DND-41 (cell line): ENCODE measurements at places on chromosomes 2 and 18.

DNA sequence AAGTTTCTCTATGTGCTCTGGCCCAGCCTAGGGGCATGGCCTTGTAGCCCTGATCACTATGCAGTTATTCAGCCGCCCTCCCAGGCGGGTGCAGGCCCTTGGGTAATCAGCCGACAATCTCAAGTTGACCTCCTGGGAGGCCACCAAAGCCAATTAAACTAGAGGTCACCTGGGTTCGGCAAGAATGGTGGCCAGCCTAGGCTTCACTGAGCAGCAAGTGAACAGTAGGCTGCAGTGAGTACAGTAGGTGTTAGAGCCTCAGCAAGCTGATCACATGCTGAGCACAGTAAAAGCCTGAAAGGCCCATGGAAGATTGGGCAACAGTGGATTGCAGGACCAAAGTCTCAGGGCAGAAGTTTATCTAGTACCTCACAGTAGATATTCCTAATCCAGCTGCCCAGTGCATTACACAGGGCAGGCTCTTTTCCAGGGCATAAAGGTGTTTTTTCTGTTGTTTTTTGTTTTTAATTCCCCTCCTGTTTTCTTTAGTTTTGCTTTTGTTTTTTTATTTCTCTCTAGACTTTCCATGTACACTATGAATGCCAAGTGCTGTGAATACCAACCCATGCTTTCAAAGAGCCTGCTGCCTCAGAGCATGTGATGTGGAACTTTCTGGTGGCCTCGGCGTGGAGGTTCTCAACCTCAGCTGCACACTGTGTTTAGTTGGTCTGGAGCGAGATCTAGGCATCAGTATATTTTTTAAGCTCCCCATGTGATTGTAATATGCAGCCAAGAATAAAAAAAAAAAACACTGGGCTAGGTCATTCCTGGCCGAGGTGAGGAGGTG is 55.9 kb upstream of the ATL2 start:
- no peaks in the 10 kb centered on the region for H3K4me1 ChIP-seq
- H3K4me3 ChIP-seq: no peak overlapping the region
- H3K27me3 ChIP-seq: peaks cover under 1% of the 10 kb centered on the region
- no peaks in the 10 kb centered on the region for H3K36me3 ChIP-seq
- H3K27ac ChIP-seq: no peak overlapping the region

GRCh38 chr2:236971131-236971821 is 114.4 kb upstream of the COPS8 start:
- H3K4me1 ChIP-seq: peaks cover 13% of the 10 kb centered on the region; the same call in 1 of the 2 replicates
- H3K36me3 ChIP-seq: no peaks in the 10 kb centered on the region
- no peak overlapping the region for H3K27ac ChIP-seq
- peaks cover 19% of the 10 kb centered on the region for H3K27me3 ChIP-seq

DNA sequence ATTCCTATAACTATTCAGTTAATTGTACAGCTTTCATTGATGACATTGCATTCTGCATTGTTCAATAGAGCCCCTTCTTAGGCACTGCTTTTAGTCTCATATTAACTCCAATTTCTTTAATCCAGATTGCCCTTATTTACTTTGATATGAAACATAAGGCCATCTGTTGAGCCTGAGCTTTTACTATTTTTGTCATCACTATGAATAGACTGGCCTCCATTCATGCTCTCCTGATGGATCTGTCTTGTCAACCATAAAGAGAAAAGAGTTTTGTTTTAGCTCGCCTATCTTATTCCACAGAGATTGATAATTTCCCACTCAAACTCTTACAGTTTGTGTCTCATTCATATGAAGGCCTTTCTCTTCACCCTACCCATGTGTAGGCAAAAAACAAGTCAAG is 159.2 kb upstream of the DTNA start:
- H3K4me1 ChIP-seq: no peaks in the 10 kb centered on the region
- H3K27me3 ChIP-seq: no peaks in the 10 kb centered on the region
- H3K36me3 ChIP-seq: no peaks in the 10 kb centered on the region
- no peak for DNase-seq

- no peaks in the 10 kb centered on the region for H3K36me3 ChIP-seq
- H3K27me3 ChIP-seq: no peaks in the 10 kb centered on the region
- no peak overlapping the region for H3K27ac ChIP-seq
- no peak overlapping the region for H3K4me3 ChIP-seq
- H3K4me1 ChIP-seq: peaks cover 3% of the 10 kb centered on the region; the same call in 1 of the 2 replicates
Observed at GRCh38 chr2:173775440-173775839, 189.7 kb downstream of the SP3 start.

GRCh38 chr18:59220784-59221765 is 1.1 kb downstream of the GRP start:
- no peak for DNase-seq
- H3K27ac ChIP-seq: no peak overlapping the region
- no peaks in the 10 kb centered on the region for H3K36me3 ChIP-seq
- H3K4me3 ChIP-seq: no peak overlapping the region
- peaks cover 2% of the 10 kb centered on the region for H3K27me3 ChIP-seq

GRCh38 chr2:9053534-9053931 is 50.0 kb upstream of the MBOAT2 start:
- no peak for DNase-seq
- peaks cover 7% of the 10 kb centered on the region; the same call in 1 of the 2 replicates for H3K4me1 ChIP-seq
- H3K4me3 ChIP-seq: no peak overlapping the region
- H3K27me3 ChIP-seq: no peaks in the 10 kb centered on the region

DNA sequence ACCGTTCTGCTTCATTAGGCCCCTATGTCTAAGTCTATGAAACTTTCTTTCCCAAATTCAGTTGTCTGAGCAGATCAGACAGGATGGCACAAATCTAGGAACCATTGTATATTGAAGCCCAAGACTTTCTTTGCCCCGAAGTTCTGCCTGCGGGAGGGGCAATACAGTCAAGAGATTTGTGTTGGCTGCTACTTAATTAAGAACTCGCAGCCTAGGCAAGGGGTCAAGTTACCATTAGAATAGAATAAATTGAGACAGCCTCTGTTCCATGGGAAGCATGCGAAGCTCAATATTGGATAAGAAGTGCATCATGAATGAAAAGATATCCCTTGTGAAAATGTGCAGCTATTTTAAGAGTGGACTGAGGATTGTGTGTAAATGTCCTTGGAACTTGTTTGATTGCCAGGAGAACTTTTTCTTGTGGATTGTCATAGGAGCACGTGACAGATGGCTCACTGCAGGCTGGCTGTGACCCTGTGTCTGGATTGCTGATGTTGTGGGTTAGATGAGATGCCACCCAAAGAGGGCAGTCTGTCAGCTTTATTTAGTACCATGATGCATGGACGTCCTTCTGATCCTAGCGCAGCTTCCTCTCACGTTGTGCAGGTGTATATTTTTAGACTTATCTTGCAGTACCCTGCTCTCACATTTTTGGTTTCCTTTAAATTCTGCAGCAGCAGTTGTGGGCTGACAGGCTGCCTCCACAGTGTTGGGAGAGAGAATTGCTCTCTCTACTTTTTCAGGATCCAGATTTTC is 30.9 kb downstream of the HAUS1 start:
- no peaks in the 10 kb centered on the region for H3K27me3 ChIP-seq
- no peaks in the 10 kb centered on the region for H3K4me1 ChIP-seq
- peaks cover 2% of the 10 kb centered on the region for H3K36me3 ChIP-seq
- no peak overlapping the region for H3K4me3 ChIP-seq

- peaks cover 16% of the 10 kb centered on the region for H3K27me3 ChIP-seq
- no peaks in the 10 kb centered on the region for H3K4me1 ChIP-seq
Observed at GRCh38 chr2:240182001-240182400, 41.5 kb upstream of the OTOS start.

DNA sequence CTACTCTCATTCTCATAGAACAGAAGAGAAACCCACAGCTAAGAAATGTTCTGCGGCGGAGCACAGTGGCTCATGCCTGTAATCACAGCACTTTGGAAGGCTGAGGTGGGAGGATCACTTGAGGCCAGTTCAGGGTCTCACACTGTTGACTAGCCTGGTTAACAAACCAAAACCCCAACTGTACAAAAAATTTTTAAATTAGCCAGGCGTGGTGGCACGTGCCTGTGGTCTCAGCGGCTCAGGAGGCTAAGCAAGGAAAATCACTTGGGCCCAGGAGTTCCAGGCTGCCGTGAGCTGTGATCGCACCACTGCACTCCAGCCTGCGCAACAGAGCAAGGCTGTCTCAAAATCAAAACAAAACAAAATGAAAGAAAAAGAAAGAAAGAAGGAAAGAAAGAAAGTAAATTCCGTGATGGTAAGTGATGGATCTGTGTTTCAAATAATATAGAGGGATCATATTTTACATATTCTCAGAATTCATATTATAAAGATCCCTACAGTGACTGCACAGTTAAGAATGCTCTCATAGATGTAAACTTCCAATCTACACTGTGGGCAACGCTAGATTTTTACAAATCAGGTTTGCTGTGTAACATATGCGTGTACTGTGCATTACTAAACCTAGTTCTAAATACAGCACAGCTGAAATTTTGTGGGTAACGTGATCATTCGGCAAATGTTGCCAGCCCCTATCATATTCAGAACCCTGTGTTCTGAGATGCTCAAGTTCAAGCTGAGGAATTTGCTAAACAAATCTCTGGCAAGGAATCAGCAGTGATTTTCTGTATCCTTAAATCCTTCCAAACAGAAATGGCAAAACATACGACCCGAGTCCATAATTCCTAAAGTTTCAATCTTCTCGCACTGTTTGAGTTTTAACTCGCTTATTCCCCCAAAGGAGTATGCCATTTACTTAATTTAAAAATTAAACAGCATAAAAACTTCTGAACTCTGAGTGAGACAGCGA is 1.2 kb upstream of the RAB12 start:
- H3K27me3 ChIP-seq: no peaks in the 10 kb centered on the region
- no peak overlapping the region for H3K4me3 ChIP-seq
- H3K36me3 ChIP-seq: peaks cover 10% of the 10 kb centered on the region
- H3K4me1 ChIP-seq: peaks cover 29% of the 10 kb centered on the region
- DNase-seq: no peak

GRCh38 chr18:23232331-23232730 is 97.0 kb downstream of the CABLES1 start:
- H3K4me1 ChIP-seq: peaks cover 30% of the 10 kb centered on the region
- no peak for DNase-seq
- no peak overlapping the region for H3K27ac ChIP-seq
- no peaks in the 10 kb centered on the region for H3K27me3 ChIP-seq
- no peak overlapping the region for H3K4me3 ChIP-seq

- no peak overlapping the region for H3K4me3 ChIP-seq
- peak overlapping the region; percentile 70 for H3K27ac ChIP-seq
- H3K27me3 ChIP-seq: no peaks in the 10 kb centered on the region
- peaks cover 72% of the 10 kb centered on the region for H3K36me3 ChIP-seq
Observed at GRCh38 chr2:108833219-108833618, 46.6 kb downstream of the CCDC138 start.

DNA sequence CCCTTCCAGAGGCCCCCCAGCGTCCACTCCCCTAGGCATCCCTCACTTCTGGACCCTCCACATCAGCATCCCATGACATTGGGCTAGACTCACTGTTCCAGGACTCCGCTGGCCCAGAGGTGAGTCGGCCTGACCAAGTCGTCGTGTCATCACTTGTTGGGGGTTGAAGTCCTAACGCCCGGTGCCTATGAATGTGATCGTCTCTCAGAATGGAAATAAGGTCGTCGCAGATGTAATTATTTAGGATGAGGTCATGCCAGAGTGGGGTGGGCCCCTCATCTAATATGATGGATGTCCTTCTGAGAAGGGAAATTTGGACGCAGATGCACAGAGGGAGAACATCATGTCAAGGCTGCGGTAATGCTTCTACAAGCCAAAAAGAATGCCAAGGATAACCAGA is 142.7 kb downstream of the AGAP1 start:
- no peaks in the 10 kb centered on the region for H3K36me3 ChIP-seq
- H3K27ac ChIP-seq: no peak overlapping the region
- peaks cover 12% of the 10 kb centered on the region for H3K27me3 ChIP-seq
- no peak for DNase-seq

DNA sequence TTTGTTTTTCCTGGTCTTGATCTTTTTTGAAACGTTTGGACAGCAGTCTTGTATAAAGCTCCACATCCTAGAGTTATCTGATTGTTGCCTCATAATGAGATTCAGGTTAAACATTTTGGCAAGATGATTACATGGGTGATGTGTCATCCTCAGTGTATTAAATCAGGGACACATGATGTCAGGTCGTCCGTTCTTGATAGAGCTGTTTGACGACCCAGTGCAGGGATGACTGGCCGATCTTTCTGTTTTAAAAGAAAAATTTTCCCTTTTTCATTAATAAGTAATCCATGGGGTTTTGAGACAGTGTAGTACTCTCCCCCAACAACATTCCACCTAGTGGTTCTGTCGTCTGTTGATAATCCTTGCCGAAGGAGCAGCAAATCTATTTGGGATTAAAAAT is 44.5 kb upstream of the SERPINB2 start:
- no peak for DNase-seq
- no peaks in the 10 kb centered on the region for H3K36me3 ChIP-seq
- no peak overlapping the region for H3K27ac ChIP-seq
- H3K4me1 ChIP-seq: no peaks in the 10 kb centered on the region
- no peak overlapping the region for H3K4me3 ChIP-seq

GRCh38 chr18:28113271-28114029 is 63.5 kb downstream of the CDH2 start:
- no peaks in the 10 kb centered on the region for H3K36me3 ChIP-seq
- no peaks in the 10 kb centered on the region for H3K4me1 ChIP-seq
- H3K4me3 ChIP-seq: no peak overlapping the region
- DNase-seq: no peak

- no peaks in the 10 kb centered on the region for H3K27me3 ChIP-seq
- DNase-seq: no peak
- no peaks in the 10 kb centered on the region for H3K4me1 ChIP-seq
- no peaks in the 10 kb centered on the region for H3K36me3 ChIP-seq
Observed at GRCh38 chr2:2642906-2643890, 312.1 kb upstream of the MYT1L start.
